ENCODE measurements at places on chromosomes 7 and 10.
A peak's percentile ranks its signal among the peaks of the same experiment; 100 is the strongest.

- no peak for DNase-seq
Observed at GRCh38 chr7:5406957-5407945, 16.4 kb downstream of the TNRC18 start.

DNA sequence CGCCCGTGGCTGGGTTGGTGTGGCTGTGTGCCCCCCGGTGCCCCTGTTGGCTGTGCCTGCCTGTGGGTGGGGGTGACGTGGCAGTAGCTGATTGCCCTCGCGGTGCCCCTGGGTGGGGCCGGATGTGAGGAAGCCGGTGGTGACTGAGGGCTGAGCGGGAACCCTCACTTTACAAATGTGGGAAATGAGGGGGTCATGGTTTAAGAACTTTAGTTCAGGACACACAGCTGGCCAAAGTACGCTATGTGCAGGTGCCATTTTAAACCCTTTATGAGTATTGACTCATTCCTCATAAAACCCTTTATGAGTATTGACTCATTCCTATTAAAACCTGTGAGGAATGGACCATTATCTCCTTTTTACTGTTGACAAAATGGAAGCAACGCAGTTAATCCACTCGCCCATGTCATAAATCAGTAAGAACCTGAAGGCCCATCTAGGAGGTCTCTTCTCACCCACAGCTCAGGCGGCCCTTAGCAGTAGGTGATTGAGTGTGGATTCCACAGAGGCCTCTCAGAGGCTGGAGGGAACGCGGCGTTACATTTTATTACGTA is 290.1 kb upstream of the COBL start:
- DNase-seq = no peak

DNA sequence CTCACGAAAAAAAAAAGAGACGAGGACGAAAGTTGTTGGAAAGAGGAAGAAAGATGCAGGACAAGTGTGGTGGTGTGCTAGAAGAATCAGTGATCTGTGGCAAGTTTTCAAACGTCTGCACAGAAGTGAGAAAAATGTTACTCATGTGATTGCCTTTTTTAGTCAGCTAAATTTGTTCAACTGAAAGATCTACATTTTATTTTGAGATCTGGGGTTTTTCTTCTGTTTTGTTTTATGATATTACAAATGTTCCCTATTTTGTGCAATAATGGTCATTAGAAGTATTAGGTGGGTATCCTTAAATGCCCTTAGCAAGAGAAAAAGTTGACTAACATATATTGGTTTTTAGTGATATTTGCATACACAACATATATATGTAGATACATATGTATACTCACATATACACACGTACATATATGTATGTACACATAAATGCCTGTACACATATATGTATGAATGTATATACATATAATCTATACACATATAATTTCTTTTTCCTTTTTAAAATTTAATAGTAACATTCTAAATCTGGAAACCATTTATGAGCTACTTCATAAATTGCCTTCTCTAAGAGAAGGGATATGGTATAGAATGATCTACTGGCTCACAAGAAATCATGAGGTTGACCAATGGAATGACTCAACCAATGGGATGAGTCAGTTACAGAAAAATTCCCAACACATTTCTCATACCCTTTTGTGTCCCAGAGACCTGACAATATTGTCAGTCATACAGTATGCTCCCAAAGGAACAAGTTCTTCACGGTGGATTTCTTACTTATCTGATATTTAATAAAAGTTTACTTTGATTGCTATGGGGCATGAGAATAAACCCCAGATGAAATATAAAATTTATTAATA is 38.4 kb downstream of the SLC39A12 start:
- DNase-seq = no peak

- no peak for DNase-seq
Observed at GRCh38 chr10:78366663-78367411, 333.2 kb downstream of the RPS24 start.

DNA sequence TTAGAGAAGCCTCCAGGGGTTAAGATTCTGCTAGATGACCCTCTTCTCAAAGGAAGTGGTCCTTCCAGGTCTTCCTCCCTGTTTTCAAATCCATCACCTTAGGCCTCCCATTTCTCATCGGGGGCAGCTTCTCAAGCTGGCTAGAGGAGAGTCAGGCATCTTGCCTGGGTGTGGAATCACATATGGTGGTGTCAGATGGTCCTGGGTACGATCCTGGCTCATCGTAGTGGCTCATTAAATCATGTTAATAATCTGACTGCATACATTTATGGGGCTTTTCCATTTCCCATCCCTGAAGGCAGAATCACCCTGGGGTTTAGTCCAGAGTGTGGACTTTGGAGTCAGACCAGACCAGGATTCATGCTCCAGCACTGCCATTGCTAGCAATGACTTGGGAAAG is 132.6 kb downstream of the RPS24 start:
- no peak for DNase-seq

GRCh38 chr7:150934045-150934766 is 43.9 kb downstream of the KCNH2 start:
- DNase-seq = no peak

GRCh38 chr10:71254834-71255549 is 42.6 kb downstream of the UNC5B start:
- DNase-seq = no peak

- DNase-seq = no peak
Observed at GRCh38 chr7:85602196-85602595, 415.3 kb upstream of the SEMA3D start.

DNA sequence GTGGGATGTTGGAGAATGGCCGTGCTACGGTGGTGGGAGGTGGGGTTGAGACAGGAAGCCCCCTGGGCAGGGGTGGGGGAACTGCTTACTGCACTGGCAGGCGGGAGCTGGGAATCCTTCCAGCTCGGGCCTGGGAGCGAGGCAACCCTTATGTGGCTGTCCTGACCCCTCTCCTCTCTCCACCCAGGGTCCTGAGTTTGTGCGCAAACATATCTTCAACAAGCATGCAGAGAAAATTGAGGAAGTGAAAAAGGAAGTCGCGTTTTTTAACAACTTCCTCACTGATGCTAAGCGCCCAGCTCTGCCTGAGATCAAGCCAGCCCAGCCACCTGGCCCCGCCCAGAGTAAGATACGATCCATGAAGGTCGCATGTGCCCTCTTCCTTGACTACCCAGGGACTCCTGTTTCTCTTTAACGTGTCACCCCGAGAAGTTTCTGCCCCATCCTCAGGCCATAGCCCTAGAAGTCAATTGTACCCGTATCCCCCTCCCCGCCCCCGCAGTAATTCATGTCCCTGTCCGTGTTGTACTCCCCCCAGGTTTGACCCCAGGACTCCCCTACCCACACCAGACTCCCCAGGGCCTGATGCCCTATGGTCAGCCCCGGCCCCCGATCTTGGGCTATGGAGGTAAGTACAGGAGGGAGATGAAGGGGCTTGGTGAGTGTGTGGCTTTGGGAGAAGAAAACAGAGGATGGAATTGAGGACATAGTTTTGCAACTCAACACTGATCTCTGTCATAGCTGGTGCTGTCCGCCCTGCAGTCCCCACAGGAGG is 1.8 kb downstream of the UFSP1 start:
- peak; percentile 50 for DNase-seq

GRCh38 chr10:104293011-104293410 is 24.0 kb downstream of the GSTO2 start:
- no peak for DNase-seq

DNA sequence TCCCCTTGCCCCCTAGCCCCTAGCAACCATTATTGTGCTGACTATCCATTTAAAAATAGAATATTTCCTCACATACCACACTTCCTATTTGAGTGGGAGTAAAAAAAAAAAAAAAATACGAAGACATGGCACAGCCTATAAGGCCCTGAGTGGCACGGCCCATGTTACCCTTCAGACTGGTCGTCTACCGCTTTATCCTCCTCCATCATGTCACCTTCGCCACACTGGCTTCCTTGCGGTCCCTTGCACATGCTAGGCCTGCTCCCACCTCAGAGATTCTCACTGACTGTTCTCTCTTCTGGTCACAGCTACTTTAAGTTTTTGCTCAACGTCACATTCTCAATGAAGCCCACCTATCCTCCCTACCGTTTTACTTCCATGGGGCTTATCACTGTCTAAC is 130.3 kb downstream of the ATE1 start:
- DNase-seq = no peak

DNA sequence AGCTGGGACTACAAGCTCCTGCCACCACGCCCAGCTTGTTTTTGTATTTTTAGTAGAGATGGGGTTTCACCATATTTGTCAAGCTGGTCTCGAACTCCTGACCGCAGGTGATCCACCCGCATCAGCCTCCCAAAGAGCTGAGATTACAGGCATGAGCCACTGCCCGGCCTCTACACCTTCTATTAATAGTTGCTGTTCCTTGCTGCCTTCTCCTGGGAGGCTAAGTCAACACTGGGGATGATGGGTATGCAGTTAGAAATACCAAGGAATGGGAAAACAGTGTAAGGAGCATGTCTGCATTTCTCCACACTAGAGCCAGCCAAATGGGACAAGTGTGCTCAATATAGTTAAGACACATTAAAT is 97.3 kb upstream of the PDLIM1 start:
- no peak for DNase-seq

DNA sequence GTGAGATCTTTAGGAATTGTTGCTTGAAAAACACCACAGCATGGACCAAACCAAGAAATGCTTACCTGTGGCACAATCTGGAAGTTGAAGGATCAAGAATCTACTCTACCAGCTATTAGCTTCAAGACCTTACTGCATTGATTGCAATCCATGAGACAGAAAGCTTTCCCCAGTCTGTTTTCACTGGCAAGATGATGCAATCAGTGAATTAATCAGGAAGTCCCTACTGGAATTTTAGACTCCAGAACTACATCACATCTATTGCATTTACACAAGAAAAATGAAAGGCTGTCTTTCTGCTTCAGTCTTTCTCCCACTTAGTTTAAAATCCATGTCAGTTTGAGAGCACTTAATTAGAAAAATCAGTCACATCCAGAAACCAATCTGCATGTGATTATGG is 191.7 kb downstream of the TFEC start:
- no peak for DNase-seq

- DNase-seq = no peak
Observed at GRCh38 chr7:100544967-100545359, 6.0 kb downstream of the AGFG2 start.

GRCh38 chr7:137932881-137933269 is 69.0 kb downstream of the CREB3L2 start:
- DNase-seq = peak; percentile 26

DNA sequence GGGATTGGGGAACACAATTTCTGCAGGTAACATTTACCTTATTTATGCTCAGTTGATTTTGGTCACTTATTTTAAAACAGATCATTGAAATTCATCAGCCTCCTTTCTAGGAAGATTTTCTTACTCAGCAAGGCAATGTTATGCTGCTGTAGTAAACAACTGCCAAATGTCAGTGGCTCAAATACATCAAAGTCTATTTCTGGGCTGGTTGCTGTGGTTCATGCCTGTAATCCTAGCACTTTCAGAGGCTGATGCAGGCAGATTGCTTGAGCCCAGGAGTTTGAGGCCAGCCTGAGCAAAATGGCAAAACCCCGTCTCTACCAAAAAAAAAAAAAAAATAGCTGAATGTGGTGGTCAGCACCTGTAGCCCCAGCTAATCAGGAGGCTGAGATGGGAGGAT is 25.9 kb downstream of the HABP2 start:
- DNase-seq = no peak

GRCh38 chr10:102776779-102777456 is 33.2 kb downstream of the WBP1L start:
- peak; percentile 83 for DNase-seq

DNA sequence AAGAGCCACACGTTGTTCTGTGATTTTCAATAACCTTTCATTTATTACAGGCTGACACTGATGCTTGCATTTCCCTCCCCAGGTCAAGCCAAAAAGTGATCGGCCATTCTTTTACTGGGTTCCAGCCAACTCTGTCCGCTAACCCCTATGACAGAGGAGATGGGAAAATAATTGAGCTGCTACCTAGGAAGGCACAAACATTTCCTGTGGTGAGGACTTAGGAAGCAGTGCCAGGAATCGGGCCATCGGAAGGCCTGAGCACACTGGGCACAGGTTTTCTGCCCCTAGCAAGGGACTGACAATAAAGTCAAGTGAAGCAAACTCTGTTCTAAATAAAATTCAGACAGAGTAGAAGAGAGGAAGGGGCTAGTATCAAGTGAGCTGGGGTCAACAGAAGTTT is 313.0 kb upstream of the AOAH start:
- DNase-seq = no peak

- no peak for DNase-seq
Observed at GRCh38 chr10:102407425-102408130, 11.0 kb downstream of the PSD start.

DNA sequence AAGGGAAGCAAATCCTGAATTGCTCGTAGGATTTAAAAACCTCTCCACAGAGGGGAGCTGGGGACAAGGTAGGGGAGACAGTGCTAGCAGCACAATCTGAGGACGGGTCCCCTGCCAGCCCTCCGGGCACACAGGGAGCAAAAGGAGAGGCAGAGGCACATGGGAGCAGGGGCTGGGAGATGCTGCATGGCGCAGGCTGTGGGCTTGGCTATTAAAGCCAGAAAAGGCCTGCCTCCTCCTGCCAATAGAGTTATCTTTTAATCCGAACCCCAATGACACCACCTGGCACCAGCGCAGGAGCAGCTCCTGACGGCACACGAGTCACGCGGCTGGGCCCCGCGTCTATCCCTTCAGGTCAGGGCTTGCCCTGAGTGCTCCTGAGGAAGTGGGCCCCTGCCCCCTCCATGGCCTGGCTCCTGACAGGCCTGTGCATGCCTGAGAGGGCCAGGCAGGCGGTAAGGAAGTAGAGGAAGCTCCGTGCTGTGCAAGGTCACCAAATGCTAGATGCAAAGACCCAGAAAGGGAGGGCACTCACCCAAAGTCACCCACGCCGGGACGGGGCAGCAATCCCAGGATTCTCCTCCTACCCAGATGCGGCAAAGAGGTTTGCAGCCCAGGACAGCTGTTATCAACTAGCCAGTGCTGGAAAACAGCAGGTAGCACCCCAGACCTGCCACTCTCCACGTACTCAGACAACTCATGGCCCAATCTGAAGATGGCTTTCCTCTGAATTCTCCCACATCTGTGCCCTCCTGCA is 28.1 kb downstream of the DLG5 start:
- no peak for DNase-seq

- DNase-seq = no peak
Observed at GRCh38 chr7:128162666-128163065, 78.4 kb upstream of the LEP start.

- no peak for DNase-seq
Observed at GRCh38 chr10:58955615-58956014, 220.8 kb upstream of the PHYHIPL start.

DNA sequence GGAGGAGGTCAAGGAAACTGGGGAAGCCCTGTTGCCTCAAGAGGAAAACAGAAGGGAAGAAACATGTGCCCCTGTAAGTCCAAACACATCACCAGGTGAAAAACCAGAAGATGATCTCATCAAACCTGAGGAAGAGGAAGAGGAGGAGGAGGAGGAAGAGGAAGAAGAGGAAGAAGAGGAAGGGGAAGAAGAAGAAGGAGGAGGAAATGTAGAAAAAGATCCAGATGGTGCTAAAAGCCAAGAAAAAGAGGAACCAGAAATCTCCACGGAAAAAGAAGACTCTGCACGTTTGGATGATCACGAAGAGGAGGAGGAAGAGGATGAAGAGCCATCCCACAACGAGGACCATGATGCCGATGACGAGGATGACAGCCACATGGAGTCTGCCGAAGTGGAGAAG is 82.7 kb upstream of the SAMD8 start:
- no peak for DNase-seq

Measured in erythroblast (primary cell).